ENCODE measurements at places on chromosomes 2 and 18. TPM values are rescaled to one million over a fixed set of nuclear protein-coding genes. Genes with fewer than 3 reads are reported as not detected.
A peak's percentile ranks its signal among the peaks of the same experiment; 100 is the strongest.

GRCh38 chr2:105665480-105665879 lies 79.2 kb upstream of the NCK2 start:
- H3K27me3 ChIP-seq, result no peaks in the 10 kb centered on the region
- no peaks in the 10 kb centered on the region for H3K36me3 ChIP-seq
- H3K4me3 ChIP-seq, result no peak overlapping the region
- no peaks in the 10 kb centered on the region for H3K4me1 ChIP-seq
- no peak for DNase-seq

GRCh38 chr18:78786776-78787175 lies 192.8 kb upstream of the SALL3 start:
- no peaks in the 10 kb centered on the region for H3K4me1 ChIP-seq
- no peak overlapping the region for H3K27ac ChIP-seq
- no peaks in the 10 kb centered on the region for H3K27me3 ChIP-seq

DNA sequence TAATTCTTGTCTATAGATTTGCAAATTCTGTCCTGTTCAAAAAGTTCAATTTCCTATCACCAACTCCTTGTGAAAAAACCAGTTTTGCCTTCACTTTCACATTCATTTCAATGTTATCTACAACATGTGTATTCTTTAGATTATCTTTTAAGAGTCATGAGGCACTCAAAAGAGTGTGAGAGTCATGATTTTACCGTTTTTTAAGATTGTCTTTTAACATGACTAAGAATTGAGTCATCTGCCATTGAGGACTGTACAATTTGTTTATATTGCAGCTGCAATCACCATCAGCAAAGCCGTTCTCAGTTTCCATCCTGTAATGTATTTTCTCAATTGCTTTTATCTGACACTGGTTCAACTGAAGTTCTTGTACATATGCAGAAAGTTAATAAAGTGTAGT lies 275.8 kb downstream of the LNPK start:
- DNase-seq, result no peak
- H3K27me3 ChIP-seq, result no peaks in the 10 kb centered on the region
- H3K27ac ChIP-seq, result no peak overlapping the region
- H3K4me3 ChIP-seq, result no peak overlapping the region
- H3K4me1 ChIP-seq, result no peaks in the 10 kb centered on the region

GRCh38 chr2:133711201-133711600 lies 142.9 kb upstream of the NCKAP5 start:
- DNase-seq, result no peak
- H3K4me3 ChIP-seq, result no peak overlapping the region
- no peaks in the 10 kb centered on the region for H3K4me1 ChIP-seq
- no peaks in the 10 kb centered on the region for H3K27me3 ChIP-seq
- no peaks in the 10 kb centered on the region for H3K36me3 ChIP-seq
- H3K27ac ChIP-seq, result no peak overlapping the region

GRCh38 chr2:166013878-166014277 lies 60.3 kb upstream of the TTC21B start:
- no peak for DNase-seq
- H3K27me3 ChIP-seq, result no peaks in the 10 kb centered on the region
- no peaks in the 10 kb centered on the region for H3K36me3 ChIP-seq
- H3K4me1 ChIP-seq, result no peaks in the 10 kb centered on the region

DNA sequence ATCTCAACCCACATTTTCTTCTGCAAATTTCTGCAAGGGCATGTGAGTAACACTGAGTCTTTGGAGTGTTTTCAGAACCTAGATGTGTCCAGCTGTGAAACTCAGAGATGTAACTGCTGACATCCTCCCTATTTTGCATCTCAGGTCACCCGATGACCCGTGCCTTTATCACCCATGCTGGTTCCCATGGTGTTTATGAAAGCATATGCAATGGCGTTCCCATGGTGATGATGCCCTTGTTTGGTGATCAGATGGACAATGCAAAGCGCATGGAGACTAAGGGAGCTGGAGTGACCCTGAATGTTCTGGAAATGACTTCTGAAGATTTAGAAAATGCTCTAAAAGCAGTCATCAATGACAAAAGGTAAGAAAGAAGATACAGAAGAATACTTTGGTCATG lies 8.0 kb downstream of the UGT1A1 start:
- no peak for DNase-seq
- H3K36me3 ChIP-seq, result no peaks in the 10 kb centered on the region
- H3K27me3 ChIP-seq, result no peaks in the 10 kb centered on the region
- no peaks in the 10 kb centered on the region for H3K4me1 ChIP-seq

DNA sequence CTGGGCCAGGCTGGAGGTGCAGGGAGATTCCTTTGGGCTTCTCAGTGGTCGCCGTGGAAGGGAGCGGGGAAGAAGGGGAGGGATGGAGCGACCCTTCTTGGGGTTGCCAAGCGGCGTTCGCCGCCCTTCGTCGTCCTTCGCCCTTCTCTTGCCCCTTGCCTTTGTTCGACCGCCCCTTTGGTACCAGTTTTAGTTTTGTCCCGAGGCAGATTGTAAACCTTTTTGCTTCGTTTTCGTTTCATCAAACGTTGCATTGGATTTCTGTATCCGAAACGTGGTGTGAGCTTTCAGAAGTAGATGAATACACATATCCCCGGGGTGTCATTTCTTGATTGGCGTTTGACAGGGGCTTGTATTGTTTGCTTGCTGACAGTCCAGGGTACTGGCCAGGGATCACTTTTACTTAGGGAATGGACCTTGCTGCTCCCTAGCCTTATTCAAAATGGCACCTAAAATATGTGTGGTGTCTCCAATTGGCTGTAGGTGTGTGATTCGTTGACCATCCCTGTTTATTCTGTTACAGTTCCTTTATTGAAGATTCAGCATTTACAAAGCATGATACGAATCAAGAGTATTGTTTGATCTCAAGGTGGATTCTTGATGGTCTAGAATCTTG lies 788 bp downstream of the USP14 start:
- no peaks in the 10 kb centered on the region for H3K27me3 ChIP-seq
- peak overlapping the region; percentile 86 for H3K4me3 ChIP-seq
- H3K36me3 ChIP-seq, result peaks cover 6% of the 10 kb centered on the region
- no peaks in the 10 kb centered on the region for H3K4me1 ChIP-seq
- H3K27ac ChIP-seq, result peak overlapping the region; percentile 93
- DNase-seq, result no peak

- no peak overlapping the region for H3K4me3 ChIP-seq
- H3K27me3 ChIP-seq, result no peaks in the 10 kb centered on the region
- H3K36me3 ChIP-seq, result no peaks in the 10 kb centered on the region
These were observed 11.0 kb downstream of the NFATC1 start for GRCh38 chr18:79406708-79407107.

DNA sequence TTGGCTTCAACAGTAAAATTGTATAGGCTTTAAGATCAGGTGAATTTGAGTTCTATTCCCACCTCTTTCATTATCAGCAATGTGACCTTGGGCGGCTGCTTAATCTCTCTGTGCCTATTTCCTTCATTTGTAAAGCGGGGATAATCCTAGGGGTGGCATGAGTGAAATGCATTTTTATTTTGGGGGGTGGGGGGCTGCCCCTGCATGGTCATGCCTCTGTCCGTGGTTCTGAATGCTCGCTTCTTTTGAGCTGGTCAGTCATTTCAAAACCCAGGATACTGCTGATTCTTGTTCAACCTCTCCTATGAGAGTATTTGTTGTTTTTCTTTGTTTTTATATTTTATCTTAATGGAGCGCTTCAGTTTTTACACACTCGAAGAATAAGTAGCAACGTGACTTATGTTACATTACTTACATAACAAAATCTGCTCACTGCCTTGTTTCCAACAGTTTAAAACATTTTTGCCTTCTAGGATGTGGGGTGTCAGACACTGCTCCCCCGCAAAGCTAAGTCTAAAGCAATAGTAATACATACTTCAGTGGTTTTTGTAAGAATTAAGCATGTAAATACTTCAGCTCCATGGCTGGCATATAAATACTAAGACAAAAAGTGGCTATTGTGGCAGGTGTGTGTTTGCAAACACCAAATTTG lies 152.6 kb upstream of the PELI1 start:
- DNase-seq, result no peak
- H3K4me1 ChIP-seq, result no peaks in the 10 kb centered on the region
- H3K36me3 ChIP-seq, result no peaks in the 10 kb centered on the region

GRCh38 chr2:158497486-158497885 lies 40.7 kb downstream of the PKP4 start:
- H3K36me3 ChIP-seq, result no peaks in the 10 kb centered on the region
- no peak overlapping the region for H3K4me3 ChIP-seq

DNA sequence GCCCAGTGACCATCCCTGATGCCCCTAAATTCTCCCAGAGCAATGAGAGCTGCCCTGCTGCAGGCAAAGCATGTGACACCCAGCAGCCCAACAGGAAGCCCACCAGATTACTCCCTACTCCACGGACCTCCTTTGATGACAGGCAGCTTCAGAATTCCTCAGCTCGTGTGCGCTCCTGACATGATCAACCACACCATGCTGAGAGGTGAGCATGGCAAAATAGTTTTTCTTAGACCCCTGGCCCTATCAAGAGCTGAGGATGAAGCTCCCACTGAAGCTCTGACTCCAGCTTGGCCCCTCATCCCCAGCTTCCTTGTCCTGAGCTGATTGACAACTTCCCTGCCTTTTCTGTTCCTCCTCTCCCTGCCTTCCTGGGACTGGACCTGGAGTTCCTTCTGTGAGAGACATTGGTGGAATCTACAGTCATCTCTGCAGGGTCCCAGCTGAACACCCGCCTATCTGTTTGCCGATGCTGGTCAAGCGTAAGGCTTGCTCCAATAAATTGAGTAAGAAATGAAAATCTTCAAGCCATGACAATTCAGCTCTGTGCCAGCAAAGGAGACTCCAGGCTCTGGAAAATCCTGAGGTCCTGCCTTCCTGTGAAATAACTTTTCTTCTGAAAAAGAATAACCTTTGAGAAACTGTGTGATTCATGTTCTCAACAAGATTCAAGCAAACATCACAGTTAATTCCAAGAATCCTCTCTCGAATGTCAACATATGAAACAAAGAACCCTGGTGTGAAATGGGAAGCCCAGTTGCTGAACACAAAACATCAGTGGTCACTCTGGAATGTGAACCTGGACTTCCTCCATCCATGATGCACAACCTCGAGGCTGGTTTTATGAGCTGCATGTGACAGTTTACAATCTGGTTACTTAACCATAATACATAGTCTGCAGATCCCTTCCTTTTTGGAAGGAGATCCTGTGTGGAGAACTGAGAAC lies 201.1 kb downstream of the SPP2 start:
- peak overlapping the region; percentile 95 for H3K27ac ChIP-seq
- peak; percentile 93 for DNase-seq
- no peaks in the 10 kb centered on the region for H3K36me3 ChIP-seq
- H3K4me3 ChIP-seq, result peak overlapping the region; percentile 9

GRCh38 chr2:69773206-69773605 lies 31.3 kb downstream of the ANXA4 start:
- no peak overlapping the region for H3K4me3 ChIP-seq
- DNase-seq, result no peak
- H3K36me3 ChIP-seq, result no peaks in the 10 kb centered on the region
- no peaks in the 10 kb centered on the region for H3K4me1 ChIP-seq
- no peak overlapping the region for H3K27ac ChIP-seq

DNA sequence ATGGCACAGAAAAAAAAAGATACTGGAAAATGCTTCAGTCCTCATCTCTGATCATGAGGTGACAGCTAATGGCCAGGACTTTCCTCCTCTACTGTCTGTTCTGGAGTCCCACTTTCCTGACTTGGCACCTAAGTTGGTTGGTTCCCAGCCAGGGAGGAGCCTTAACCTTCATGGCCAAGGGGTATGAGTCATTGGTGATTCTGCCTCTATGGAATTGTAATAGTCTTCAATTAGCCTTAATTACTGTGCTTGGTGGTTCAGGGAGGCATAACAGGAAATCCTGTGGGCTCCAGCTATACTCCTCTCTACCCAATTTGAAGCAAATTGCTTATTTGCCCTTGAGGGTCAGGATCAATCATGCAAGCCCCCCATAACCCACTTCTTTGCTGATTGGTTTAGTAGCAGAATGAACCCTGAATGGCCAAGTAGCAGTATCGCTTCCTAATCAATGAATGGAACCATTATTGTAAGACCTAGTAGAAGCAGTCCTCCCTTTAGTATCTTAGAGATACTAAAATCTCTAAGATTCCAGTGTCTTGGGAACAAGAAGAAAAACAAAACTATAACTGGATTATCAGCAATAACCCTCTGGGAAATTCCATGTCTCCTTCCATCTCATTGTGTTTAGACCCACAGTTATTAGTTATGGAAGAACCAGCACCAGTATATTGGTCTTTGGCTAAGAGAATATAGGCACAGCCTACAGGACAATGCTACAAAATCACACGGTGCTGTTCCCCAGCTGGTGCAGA lies 109.0 kb downstream of the COL6A3 start:
- H3K27ac ChIP-seq, result no peak overlapping the region
- no peaks in the 10 kb centered on the region for H3K4me1 ChIP-seq
- no peak overlapping the region for H3K4me3 ChIP-seq
- H3K36me3 ChIP-seq, result no peaks in the 10 kb centered on the region
- H3K27me3 ChIP-seq, result no peaks in the 10 kb centered on the region
- DNase-seq, result no peak

DNA sequence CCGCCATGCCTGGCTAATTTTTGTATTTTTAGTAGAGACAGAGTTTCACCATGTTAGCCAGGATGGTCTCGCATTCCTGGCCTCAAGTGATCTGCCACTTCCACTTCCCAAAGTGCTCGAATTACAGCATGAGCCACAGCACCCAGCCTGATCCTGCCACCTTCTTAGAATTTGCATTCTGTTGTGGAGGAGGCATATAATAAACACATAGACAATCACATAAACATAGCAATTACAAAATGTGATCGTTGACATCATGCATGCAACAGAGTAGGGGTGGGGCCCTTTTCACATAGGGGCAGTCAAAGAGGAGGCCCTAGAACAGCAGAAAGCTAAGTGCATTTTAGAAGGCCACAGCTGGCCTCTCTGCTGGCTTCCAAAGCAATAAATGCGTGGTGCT lies 39.9 kb upstream of the TSPYL6 start:
- H3K36me3 ChIP-seq, result no peaks in the 10 kb centered on the region
- H3K27me3 ChIP-seq, result no peaks in the 10 kb centered on the region
- H3K4me1 ChIP-seq, result no peaks in the 10 kb centered on the region
- no peak for DNase-seq

- H3K36me3 ChIP-seq, result no peaks in the 10 kb centered on the region
- no peak overlapping the region for H3K4me3 ChIP-seq
- no peak overlapping the region for H3K27ac ChIP-seq
- H3K4me1 ChIP-seq, result no peaks in the 10 kb centered on the region
- no peak for DNase-seq
These were observed 12.1 kb downstream of the MXD1 start for GRCh38 chr2:69926849-69927515.

DNA sequence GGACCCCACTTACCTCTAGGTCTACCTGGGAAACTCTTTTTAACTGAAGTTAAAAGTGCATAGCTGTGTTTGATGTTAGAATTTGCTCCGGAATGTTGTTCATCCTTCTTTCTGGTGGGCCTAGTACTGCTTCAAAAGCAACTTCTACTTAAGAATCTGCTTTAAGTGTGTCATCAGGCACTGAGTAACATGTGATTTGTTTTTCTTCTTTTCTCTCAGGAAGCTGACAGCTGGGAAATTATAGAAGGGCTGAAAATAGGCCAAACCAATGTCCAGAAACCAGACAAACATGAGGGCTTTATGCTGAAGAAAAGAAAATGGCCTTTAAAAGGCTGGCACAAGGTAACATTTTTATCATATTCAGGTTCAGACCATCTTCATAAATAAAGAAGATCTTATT lies 122.9 kb downstream of the PRKRA start:
- H3K4me1 ChIP-seq, result no peaks in the 10 kb centered on the region
- no peak overlapping the region for H3K4me3 ChIP-seq
- H3K27ac ChIP-seq, result no peak overlapping the region
- no peaks in the 10 kb centered on the region for H3K36me3 ChIP-seq

The CYTIP gene
- 11.5 TPM for total RNA-seq

The CYRIA gene
- total RNA-seq, result 18.7 TPM

The IL1RL1 gene
- 27.8 TPM for total RNA-seq

The CGREF1 gene
- total RNA-seq, result 3.4 TPM

The QPCT gene
- total RNA-seq, result 5.2 TPM

The GNAL gene
- 7.5 TPM for total RNA-seq

The GREB1 gene
- total RNA-seq, result 5.4 TPM

The ACADL gene
- 2.5 TPM for total RNA-seq

The CAVIN2 gene
- total RNA-seq, result 31.3 TPM

The LRRC30 gene
- not detected for total RNA-seq

The CD207 gene
- total RNA-seq, result 0.33 TPM

The KATNAL2 gene
- total RNA-seq, result 9.1 TPM
